ENCODE measurements at places on chromosomes 5 and 9.

DNA sequence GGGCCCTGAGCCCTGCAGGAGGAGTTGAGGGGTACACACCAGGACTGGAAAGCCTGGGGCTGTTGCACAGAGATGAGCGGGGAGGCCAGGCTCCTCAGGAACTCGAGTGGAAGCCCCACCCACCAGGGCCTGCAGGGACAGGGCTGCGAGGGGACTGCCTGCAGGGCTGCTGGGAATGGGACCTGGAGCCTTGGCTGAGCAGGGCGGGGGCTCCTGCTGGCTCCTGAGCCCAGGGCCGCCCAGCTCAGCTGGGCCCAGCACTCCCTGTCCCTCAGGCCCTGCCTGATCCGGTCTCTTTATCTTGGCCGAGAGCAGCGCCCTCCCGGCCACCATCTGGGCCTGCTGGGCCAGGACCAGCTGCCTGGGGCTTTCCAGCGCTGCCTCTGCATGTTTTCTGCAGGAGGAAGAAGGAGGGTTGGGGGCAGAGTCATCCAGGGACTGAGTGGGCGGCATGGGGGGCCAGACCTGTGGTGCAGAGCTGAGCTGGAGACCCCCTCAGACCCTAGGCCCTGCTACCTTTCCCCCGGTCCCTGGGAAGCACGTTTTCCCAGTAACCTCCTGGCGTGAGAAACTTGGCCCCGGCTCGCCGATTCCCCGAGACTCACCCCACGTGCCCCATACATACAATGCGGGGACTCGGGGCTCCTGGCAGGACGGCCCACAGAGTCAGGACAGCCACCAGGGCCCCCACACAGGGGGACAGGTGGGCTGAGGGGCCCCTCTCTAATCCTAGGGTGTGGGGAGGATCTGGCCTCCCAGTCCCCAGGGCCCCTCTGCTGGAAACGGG lies 9.4 kb downstream of the LCN12 start:
- peaks cover 16% of the 10 kb centered on the region for H3K27me3 ChIP-seq
- no peak for DNase-seq
- H3K4me3 ChIP-seq = no peak overlapping the region
- H3K4me1 ChIP-seq = peaks cover 14% of the 10 kb centered on the region
- no peak overlapping the region for H3K27ac ChIP-seq

GRCh38 chr5:136006164-136006563 lies 22.6 kb upstream of the TGFBI start:
- no peak overlapping the region for H3K27ac ChIP-seq
- no peak overlapping the region for H3K4me3 ChIP-seq
- H3K27me3 ChIP-seq = peaks cover 3% of the 10 kb centered on the region
- no peaks in the 10 kb centered on the region for H3K36me3 ChIP-seq
- DNase-seq = no peak

DNA sequence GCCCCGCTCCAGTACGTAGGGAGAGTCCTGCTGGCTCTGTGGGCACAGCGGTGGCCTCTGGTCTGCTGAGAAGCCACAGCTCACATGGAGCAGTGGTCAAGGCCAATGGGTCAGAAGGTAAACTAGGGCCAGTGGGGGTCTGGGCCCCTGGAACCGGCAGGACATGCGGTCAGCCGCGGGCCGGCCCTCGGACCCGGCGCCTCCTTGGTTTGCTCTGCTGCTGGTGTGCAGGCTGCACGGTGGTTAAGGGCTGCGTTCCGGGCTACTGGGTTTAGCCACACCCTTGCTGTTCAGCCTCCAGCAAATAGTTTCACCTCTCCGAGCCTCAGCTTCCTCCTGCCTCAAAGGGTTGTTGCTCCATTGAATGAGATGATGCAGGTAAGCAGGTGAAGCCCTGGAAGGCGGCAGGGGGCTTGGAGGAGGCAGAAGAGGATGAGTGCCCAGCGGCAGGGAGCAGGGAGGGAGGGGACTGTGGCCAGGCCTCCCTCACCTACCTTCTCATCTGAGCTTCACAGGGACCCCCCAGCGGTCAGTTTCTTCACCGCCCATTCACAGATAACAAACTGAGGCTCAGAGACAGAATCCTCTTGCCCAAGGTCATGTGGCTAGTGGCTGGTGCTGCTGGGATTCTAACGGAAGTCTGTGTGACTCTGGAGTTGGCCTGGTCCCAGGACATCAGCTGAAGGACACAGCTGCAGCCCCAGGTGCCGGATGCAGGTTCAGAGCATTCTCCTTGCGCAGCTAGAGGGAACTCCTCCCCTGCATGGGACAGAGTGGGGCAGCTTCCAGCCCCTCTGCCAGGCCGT lies 3.7 kb upstream of the COL5A1 start:
- H3K4me3 ChIP-seq = no peak overlapping the region
- H3K27ac ChIP-seq = no peak overlapping the region
- no peaks in the 10 kb centered on the region for H3K36me3 ChIP-seq
- peaks cover 9% of the 10 kb centered on the region for H3K27me3 ChIP-seq
- DNase-seq = no peak

DNA sequence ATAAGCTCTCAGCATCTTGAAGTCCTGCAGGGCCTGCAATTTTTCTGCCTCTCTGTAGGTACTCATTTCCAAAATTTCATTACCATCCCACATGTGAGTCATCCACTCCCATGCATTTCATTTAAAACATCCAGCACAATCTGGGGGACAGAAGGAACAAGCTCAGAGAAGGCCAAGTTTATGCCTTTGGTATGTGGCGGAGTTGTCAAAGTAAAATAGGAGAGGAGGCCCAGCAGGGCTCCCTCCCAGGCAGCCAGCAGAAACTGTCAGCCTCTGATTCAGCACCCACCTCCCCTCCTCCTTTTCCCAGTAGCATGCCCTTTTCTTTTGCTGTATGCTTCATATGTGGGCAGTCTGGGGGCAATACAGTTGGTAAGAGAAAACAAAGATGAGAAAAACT lies 126.4 kb upstream of the ZNF366 start:
- H3K4me1 ChIP-seq = peaks cover 3% of the 10 kb centered on the region
- no peak for DNase-seq
- no peak overlapping the region for H3K4me3 ChIP-seq
- H3K36me3 ChIP-seq = no peaks in the 10 kb centered on the region
- peaks cover 11% of the 10 kb centered on the region for H3K27me3 ChIP-seq
- no peak overlapping the region for H3K27ac ChIP-seq

- H3K36me3 ChIP-seq = peaks cover 53% of the 10 kb centered on the region
- H3K27ac ChIP-seq = no peak overlapping the region
- H3K4me3 ChIP-seq = no peak overlapping the region
- no peak for DNase-seq
- peaks cover 3% of the 10 kb centered on the region for H3K4me1 ChIP-seq
These were observed 34.2 kb downstream of the TARS1 start for GRCh38 chr5:33474931-33475499.

DNA sequence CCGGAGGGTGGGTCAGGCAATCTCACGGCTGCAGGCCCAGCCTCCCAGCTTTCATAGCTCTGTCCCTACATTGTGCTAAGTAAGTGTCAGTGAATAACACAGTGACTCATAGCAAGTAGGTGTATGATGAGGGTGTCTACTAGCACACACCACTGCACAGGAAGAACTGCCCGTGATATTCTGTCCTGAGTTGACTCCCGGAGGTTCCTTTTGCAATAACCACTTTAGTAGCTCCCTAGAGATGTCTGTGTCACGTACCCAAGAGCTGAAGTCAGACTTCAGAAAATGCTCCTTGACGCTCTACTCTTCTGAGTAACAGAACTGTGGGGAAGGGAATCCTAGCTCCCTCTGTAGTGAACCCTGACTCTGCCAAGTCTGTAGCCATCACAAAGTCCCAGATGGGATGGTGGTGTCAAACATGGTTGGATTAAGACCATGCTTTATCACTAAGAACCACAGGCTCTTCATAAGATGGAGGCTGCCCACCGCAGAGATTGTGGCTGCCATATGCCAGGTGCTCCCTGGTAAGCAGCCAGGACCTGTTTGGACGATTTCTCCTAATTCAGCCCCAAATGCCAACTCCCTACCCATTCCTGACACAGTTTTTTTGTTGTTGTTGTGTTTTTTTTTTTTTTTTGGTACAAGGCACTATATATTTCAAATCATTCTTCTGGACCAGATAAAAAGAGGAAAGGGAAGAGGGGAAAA lies 352.6 kb upstream of the PANK3 start:
- H3K4me3 ChIP-seq = no peak overlapping the region
- H3K4me1 ChIP-seq = no peaks in the 10 kb centered on the region
- no peak for DNase-seq
- no peak overlapping the region for H3K27ac ChIP-seq
- no peaks in the 10 kb centered on the region for H3K36me3 ChIP-seq

DNA sequence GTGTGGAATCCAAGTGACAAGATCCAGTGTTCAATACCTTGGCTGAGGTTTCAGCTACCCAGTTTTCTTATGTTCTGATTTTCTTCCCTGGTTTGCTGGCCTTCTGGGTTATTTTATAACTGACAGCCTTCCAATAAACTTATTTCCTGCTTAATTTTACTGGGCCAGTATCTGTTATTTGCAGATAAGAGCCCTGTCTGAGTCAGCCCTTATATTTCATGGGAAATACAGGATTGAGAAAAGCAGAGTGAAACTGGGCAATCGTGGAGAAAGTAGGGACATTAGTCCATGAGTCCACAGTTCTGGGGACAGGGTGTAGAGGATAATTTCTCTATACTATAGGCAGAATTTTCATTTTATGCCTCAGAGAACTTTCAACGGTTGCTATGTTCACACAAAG lies 32.3 kb downstream of the TMEM167A start:
- peaks cover 2% of the 10 kb centered on the region for H3K36me3 ChIP-seq
- H3K4me3 ChIP-seq = no peak overlapping the region
- H3K4me1 ChIP-seq = no peaks in the 10 kb centered on the region
- DNase-seq = no peak
